CD4-positive, alpha-beta T cell (primary cell): ENCODE measurements at places on chromosomes 4 and X.

DNA sequence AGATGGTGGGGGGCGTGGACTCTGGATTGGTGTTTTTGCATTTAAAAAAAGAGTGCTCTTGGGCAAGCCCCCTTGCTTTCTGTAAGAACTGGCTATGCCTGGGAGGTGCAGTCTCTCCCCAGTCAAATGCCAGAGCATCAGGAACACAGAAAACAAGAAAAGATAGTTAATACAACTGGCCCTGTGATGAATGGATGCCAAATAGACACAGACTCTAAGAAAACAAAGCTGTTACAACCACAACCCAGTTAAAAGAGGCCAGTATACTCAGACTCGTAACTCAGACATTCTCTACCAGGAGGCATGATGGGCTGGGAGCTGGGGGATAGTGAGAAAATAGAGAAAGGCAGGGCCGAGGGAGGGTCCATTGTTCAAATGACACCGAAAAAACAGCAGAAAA, 32.5 kb upstream of the C1QTNF7 start:
- DNase-seq: no peak

DNA sequence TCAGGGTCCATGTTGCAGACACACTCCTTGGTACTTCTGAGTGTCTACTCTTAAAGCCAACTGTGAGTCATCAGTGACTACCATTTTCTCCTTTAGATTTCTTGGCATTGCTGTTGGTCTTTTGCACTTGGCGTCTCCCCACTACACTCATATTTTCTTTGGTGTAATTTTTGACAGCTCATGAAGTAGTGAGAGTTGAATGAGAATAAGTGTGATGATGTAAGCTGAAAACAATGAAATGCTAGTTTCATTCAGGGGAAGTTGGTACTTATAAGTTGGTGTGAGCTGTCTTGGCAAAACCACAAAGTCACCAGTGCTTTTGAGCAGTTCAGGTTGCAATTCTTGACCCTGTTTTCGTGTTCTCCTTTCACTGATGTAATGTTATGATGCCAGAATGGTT, 142.9 kb upstream of the ARX start:
- DNase-seq: no peak

DNA sequence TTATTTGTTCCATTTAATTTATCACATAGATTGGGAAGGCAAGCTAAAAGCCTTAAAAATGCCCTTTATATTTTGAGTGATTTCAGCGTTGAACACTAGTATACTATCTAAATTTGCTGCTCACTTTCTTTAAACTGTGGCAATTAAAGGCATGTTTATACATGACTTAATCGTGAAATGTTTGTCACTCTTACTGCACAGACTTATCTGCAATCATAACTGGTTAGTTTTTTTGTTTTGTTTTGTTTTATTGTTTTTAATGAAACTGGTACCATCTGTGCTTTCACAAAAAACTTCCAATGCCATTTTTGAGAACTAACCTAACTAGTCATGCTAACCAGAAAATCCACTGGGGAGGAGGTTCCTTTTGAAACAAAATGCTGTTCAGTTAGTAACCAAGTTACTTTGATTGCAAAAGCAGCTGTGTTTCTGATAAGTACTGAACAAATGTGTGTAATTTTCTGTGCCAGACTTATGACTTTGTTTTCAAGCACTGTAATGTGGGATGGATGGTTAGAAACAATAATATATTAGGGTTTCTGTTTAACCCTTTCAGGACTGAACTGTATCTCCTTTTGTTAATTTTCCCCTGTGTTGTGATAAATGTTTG, 56.1 kb downstream of the CCKAR start:
- no peak for DNase-seq

- DNase-seq: no peak
These were observed 136.7 kb upstream of the POF1B start for GRCh38 chrX:85516131-85516530.

- no peak for DNase-seq
These were observed 2.3 kb upstream of the MID1IP1 start for GRCh38 chrX:38798956-38799355.
